NB4 (cell line): ENCODE measurements at places on chromosomes 2 and 18.

DNA sequence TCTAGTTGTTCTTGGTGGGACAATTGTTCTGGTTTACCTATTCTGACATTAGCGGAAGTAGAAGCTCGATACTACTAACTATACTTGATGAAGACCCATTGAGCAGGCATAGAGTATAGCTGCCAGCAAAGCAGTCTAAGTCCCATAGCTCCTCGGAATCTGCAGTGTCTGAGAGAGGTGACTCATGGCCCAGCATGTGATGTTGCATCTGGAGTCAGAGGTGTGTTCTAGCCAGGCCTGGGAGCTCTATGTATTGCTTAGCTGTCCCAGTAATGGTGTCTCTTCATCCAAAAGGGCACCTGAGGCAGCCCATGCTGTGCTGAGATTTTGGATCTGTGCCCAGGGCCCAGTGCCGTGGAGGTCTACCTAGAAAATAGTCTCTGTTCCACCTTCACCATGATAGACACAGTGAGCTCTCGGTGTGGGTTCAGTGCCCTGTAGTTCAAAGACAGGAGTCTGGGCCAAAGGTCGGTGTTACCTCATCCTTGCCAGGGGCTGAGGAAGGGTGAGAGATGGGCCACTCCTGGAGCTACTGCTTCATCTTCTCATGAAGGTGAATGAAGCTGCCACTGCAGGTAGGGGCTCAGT is 47.3 kb downstream of the MEX3C start:
- DNase-seq, result no peak

GRCh38 chr2:112724591-112725525 is 4.0 kb downstream of the NT5DC4 start:
- peak; percentile 86 for DNase-seq

GRCh38 chr18:47323158-47323557 is 71.7 kb upstream of the SKOR2 start:
- DNase-seq, result peak; percentile 24

- peak; percentile 8 for DNase-seq
Observed at GRCh38 chr2:142974288-142975024, 97.0 kb downstream of the KYNU start.

DNA sequence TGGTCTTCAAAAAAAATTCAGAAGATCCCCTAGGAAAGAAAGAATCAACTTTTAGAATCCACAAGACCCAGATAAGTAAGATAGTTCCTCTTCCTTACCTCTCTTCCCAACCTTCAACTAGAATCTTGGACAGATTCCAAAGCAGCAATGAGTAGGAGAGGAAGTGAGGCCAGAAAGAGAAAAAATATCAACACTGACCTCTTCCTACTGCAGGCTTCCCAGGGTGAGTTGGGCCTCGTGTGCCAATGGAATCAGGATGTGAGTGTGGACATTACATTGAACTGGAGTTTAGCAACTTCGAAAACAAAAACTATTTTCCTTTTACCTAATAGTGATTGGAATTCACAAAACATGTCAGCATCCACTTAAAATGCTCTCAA is 102.5 kb upstream of the PIEZO2 start:
- no peak for DNase-seq

DNA sequence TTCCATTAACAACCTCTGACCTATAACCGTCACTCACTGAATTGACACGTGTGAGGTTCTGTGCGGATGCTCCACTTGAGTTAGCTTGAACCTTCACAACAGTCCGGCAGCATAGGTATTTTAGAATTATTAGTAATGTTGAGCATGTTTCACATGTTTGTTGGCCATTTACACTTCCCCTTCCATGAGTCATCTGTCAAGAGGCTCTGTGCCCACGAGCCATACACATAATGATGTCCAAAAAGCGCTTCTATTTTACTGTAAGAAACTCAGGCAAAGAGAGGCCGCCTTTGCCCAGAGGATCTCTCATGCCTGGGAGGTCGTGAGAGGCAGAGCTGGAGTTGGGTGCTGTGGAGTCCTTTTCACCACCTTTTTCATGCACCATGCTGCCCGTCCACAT is 28.9 kb upstream of the TMEM214 start:
- peak; percentile 22 for DNase-seq

GRCh38 chr18:35027206-35027605 is 14.0 kb upstream of the MAPRE2 start:
- no peak for DNase-seq

- peak; percentile 69 for DNase-seq
Observed at GRCh38 chr2:137837830-137838229, 126.4 kb upstream of the HNMT start.

DNA sequence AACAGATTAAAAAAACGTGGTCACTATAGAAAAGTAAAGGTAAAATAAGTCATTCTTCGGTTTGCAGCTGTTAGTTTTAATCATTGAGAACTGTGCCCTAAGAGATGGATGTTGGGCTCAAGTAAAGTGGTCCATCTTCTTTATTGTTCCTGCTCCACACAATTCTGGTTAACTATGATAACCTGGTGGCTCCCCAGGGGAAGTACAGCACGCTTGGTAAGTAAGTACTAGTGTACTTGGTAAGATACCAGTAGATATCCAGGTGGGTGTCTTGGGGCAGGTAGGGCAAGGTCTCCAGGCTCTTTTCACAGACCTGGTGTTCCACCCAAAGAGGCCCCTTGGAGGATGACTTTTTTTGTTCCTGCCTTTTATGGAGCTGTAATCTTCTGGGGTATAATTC is 31.6 kb upstream of the DLX2 start:
- no peak for DNase-seq

GRCh38 chr2:48749291-48750127 is 6.0 kb downstream of the LHCGR start:
- no peak for DNase-seq

DNA sequence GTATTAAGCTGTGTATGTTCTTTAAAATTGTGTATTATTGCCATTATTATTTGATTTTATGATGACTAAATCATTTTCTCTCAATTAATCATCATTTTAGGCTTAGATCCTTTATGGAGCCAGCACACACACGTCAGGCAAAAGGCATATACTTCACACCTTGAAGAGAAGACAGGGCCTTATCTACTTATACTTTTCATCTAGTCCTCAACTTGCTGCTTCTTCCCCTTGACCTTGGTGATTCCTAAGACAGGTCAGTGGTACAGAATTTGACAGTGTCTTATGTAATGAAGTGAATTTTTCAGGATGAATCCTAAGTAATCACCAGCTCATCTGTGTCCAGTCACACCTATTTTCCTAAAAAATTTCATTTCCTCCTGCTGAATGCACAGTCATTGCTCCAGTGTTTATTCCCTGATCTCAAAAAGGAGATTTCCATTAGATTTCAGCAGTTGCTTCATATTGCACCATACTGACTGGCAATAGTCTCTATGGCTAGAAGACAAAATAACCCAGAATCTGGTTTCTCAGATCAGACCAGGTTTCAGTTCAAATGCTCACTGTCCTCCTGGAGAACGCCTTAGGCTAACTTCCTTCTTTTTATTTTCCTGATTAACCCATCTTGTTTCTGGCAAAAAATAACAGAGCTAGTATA is 235.7 kb downstream of the PTH2R start:
- DNase-seq, result no peak

DNA sequence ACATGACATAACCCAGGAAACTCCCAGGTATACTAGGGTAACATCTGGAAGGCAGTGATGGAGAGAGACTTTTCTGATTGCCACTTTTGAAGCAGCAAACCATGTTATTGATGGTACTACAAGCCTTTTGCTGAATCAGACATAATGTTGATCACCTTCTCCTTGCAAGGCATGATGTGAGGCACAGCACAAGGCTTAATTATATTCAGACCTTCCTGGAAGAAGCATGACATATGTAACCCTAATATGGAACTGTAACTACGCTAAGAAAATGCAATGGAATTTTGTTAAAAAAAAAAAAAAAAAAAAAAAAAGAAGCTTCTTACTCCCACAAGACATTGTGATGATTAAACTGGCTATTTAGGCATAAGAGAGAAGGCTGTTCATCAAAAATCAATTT is 145.4 kb downstream of the ALK start:
- DNase-seq, result no peak

DNA sequence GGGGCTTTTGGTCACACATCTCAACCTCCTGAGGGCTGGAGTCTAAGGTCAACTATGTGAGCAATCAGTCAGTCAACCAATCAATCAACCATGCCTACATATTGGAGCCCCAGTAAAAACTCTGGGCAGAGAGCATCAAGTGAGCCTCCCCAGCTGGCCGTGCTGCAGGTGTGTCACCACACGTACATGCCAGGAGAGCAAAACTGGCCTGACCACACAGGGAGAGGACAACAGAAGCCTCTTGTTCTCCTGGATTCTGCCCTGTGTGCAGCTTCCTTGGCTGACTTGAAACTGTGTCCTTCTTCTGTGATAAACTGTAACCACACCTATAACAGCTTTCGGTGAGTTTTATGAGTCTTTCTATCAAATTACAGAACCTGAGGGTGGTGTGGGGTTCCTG is 25.9 kb downstream of the GPR35 start:
- no peak for DNase-seq

DNA sequence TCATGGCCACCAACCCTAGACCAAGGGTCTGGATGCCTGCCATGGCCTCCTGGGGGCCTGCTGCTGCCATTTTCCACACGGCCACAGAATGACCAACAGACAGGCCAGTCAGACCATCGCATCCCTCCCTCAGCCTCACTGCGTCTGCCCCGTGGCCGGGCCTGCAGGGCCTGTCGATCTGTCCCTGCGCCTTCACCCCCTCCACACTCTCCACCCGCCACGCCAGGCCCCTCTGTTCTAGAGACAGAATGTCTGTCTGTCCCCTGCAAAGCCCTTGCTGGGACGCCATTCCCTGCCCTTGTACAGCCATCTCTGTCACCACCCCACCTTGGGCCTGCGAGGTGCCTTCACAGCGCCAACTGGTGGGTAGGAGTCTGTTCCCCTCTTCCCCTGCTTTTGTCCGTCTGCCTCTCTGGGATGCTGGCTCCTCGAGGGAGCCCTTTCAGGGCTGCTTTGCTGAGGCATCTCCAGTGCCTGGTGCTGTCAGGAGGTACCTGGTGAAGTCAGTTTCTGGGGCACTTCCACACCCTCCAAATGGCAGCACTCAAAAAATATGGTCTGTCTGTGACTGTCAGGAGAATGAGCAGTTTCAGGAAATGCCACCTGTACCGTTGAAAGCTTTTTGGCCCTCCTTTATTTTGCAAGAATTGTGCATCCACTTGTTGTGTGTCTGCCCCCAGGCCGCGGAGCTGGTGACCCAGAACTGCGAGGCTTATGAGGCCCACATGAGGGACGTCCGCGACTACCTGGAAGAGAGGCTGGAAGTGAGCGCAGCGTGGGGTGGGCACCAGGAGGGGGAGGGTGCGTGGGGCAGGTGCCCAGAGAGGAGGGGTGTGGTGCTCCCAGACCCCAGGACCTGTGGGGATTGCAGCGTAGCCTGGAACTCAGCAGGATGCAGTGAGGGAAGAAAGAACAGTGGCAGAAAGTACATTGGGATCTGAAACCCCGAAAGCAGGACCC is 6.7 kb upstream of the ESPNL start:
- DNase-seq, result no peak

DNA sequence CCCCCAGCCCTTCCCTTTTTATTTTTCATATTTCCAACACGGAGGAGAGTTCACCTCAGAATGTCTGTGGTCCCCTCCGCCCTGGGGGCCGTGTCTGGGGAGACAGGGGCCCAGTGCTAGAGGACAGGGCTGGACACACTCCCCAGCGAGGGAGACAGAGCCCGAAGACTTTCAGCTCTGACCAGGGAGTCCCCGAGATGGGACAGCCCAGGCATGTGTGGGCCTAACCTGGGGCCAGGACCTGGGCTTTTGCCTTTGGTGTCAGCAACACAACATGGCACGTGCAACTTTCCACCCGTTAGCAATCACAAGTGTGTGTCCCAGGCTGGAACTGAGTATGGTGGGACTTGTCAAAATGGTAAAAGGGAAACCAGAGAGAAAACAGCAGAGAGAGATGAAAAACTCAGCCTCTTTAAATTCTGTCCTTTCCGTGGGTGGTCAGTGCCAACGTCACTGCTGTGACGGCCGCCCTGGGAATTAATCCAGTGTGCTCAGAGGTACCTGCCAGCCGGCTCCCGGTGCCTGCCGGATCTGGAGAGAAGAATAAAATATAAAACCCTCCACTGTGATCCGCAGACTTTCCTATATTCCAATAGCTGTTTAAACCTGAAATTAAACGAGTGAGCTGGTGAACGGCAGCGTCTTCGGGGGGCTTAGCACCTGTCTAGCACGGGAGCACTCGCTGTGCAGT is 245.8 kb downstream of the EIPR1 start:
- no peak for DNase-seq

DNA sequence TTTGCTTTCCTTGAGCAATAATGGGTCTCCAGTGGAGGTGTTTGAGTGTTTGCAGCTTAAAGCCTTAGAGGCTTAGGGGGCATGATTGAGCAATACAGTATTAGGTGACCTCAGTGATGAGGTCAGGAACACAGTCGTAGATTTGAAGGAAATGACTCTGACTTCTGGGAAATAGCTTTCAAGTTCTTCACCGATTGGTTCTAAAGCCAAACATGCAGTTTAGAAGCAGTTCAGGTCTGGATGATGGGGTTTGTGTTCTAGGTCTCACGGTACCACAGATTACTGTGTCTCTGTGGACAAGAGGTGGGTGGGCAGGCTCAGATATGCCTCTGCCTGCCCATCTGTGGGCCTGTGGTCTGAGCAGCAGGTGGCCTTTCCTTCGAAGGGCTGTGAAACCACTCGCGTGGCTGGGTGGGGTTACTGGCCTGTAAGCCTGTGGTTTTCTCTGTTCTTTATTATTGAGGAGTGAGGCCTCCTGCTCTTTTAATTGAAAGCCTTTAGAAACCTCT is 7.8 kb downstream of the MTHFD2 start:
- peak; percentile 85 for DNase-seq

DNA sequence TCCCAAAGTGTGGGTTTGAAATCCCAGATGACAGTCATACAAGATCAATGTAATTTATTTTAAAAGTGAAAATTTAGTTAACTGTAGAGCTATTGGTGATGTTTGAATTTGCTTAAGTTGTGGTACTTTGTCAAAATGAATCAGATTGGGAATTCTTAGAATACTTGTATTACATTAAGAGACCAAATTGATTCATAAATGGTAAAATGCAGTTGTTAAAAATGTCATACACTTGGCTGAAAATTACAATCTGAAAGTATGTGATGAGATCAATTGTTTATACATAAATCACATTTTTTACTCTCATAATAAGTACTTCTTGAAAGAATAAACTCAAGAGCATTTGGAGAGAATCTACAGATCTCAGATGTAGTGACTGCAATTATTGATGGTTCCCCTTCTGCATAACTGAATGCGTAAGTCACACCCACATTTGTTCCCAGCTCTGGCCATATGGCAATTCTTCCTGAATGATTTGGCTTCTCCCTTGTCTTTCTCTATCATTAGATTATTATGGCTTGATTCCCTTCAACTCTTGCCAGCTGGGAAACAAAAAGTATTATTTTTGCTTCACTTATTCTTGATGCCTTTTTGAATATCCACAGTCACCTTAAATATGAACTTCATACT is 558.5 kb downstream of the CPS1 start:
- DNase-seq, result no peak

DNA sequence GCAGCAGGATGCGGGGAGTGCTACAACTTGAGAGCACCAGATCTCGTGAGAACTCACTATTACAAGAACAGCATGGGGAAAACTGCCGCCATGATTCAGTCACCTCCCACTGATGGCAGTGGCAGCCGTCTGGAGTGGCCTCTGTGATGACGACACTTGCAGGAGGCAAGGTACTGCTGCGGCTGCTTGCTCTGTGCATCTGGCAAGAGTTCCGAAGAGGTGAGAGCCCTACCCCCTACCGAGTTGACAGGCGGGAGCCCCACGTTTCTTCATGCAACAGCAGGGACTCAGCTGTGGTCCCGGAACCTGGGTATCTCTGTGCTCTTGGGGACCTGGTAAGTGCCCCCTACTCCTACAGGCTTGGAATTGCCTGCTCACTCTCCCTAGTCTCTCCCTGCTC is 1672.7 kb upstream of the TMEFF2 start:
- no peak for DNase-seq

GRCh38 chr2:13662055-13662454 is 945.3 kb downstream of the TRIB2 start:
- no peak for DNase-seq
